Activated CD8-positive, alpha-beta T cell treated with anti-CD3 and anti-CD28 coated beads, Interleukin-2, amount 10 ng/mL, durations not matched to agents 7 days and 5 days (primary cell): ENCODE measurements at places on chromosomes 1 and 21. TPM values are rescaled to one million over a fixed set of nuclear protein-coding genes. Genes with fewer than 3 reads are reported as not detected.

- no peak for DNase-seq
Observed at GRCh38 chr1:164768619-164769018, 209.6 kb downstream of the PBX1 start.

GRCh38 chr1:34778381-34778780 is 2.6 kb upstream of the GJB3 start:
- DNase-seq: no peak

DNA sequence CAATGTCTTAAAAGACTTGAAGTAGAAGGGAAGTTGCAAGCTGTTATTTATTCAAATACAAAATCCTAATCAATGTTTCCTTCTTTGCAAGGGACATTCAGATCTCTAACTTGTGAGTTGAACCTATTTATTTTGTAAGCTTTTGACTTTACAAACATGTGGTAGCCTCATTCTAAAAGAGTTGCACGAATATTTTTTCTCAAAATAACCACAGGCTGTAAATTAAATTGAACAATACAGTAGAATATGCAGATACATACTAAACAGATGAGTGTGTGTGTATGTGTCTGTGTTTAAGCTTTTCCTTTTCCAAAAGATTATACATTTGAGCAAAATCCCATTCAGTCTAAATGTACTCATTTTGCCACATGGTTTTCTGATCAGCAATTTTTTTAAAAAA is 4.8 kb upstream of the DYNLT5 start:
- DNase-seq: no peak

GRCh38 chr1:247332215-247332622 is 552 bp upstream of the ZNF496 start:
- DNase-seq: peak; percentile 69

Gene CXADR
- 0.34 TPM for total RNA-seq

Gene FNDC5
- not detected for total RNA-seq

Gene KCNJ9
- not detected for total RNA-seq

Gene B3GALT5
- total RNA-seq: not detected

GRCh38 chr1:151444783-151445177 is 14.5 kb downstream of the POGZ start:
- DNase-seq: no peak

Gene FCER1G
- 12.0 TPM for total RNA-seq

DNA sequence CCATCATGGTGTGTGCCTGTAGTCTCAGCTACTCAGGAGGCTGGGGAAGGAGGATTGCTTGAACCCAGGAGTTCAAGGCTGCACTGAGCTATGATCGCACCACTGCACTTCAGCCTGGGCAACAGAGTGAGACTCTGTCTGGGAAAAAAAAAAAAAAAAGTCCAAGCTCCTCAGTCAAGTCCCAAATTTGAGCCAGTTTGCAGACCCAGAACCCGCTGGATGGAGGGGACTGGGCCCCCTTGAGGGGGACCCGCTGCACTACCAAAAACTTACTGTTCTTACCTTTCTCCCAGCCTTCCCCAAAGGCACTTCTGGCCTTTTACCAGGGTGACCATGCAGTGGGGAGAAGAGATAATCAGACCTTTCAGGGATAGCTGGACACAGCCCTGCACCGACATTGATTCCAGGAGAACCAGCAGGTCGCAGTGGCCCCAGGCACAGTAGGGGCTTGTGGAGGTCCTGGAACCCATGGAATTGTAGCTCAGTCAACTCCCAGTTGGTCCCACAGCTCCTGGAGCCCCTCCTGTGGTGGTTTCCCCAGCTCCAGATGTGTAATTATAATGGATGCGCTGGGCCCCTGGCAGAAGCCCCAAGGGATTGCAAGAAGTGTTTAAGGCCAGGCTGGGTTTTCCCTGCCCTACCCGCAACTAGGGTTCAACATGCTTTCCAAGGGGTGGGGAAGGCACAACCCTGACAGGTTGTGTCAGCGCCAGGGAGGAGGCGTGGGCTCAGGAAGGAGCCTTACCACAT is 4.1 kb upstream of the WNT9A start:
- DNase-seq: no peak

Gene MRPS15
- total RNA-seq: 115 TPM

- no peak for DNase-seq
Observed at GRCh38 chr1:71193153-71193552, 112.3 kb upstream of the ZRANB2 start.

DNA sequence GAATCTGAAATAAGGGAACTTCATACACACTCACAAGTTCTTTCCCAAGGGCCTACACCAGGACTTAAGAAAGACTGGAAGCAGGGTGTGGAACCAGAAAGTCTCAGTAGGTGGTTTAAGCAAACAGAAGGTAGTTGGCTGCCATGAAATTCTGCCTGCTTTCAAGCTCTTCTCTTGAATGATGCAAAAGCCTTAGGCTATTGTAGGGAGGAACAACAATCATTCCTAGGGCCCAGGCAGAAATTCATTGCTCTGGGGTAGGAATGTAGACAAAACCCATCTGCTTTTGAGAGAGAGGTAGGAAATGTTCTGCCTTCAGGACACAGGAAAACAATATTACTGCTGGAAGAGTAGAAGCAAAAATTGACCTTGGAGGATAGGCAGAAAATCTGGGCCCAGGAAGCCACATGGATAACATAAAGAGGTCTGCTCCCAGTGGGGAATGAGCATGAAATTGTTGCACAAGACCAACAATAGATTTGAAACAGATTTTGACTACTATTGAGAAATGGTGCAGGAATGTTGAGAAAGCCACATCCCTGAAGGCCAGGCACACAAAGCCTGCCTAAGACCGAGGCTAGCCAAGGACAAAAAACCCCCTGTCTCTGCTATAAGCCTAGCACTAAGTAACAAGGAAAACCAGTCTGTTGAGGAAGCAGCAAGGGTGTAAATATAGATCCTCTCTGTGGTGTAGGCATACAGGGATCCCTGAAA is 22.7 kb upstream of the SFT2D2 start:
- no peak for DNase-seq

Gene RXRG
- total RNA-seq: not detected

DNA sequence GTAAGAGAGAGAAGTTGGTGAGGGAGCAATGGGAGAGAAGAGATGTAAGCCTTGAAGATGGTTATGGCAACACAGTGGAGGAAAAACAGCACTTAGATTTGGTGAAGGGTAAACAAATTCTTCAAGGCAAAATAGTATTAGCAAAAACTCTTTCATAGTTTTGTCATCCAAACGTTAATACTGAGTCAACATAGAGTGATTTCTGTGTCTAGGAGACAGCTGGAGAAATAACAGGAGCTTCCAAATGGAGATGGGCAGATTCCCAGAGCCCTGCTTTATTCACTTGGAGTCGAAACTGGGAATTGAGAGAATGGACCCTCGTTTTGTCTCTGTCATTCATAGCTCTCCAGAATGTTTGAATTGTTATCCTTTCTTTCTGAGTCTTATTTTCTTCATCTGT is 68.3 kb downstream of the PLA2G4A start:
- no peak for DNase-seq

GRCh38 chr1:212615201-212615470 is 6.6 kb downstream of the ATF3 start:
- DNase-seq: no peak

DNA sequence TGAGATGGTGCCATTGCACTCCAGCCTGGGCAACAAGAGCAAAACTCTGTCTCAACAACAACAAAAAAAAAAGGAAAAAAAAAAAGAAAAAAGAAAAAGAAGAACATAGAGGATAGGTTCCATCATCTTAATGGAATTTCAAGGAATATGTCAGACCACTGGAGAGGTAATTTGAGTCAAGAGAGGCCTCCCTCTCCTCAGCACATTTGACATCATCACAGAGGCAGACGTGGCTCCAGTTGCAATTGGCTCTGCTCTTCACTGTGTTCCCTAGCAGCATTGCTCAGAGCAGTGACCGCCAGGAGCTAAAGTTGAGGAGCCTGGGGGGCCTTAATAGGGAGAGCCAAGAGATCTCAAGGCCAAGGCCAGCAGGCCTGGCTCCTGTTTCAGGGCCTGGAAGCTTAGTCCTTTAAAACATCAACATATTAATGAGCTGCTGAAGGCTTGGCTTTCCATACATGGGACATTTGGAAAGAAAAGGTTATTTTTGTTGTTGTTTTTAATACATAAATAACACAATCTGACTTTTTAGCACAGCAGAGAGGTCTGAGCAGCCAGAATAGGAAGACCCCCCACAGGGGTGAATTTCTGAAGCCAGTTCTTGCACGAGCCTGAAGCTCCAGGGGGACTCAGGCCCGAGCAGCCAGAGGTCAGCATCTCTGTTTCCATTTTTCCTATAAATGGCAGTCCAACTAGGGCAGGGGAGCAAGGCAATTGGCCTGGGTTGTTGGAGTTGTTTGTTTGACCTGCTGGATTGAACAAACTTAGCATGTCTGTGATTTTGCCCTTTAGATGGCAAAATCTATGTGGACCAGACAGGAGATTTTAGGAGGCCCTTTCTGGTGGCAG is 118.3 kb upstream of the FGGY start:
- DNase-seq: no peak

DNA sequence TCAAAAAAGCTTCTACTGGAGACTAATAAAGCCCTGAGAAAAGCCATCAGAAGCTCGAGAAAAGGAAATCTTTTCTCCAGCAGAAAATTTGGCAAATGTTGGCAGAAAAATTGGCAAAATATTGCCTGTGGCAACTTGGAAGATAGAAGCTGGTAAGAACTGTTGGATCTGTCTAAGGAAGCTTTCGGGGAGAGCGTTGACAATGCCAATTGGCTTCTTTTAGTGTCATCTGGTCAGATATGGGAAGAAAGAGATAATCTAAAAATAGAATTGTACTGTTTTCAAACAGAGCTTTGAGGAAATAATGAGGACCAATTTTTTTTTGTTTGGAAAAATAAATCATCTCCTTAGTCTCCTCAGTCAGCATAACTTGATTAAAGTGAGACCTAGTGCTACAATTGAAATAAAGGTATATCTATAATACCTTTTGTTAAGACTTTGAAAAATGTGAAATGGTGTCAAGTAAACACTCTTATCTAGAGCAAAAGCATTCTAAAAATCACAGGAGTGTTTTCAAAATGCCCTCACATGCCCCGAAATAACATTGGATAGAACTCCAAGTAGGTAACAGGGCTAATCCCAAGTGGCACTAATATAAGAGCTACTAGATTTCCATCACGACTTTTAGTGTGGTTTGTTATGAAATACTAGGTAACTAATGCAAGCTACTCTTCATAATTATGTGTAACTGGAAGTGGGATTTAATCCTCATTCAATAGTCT is 882.2 kb upstream of the B3GALT2 start:
- no peak for DNase-seq

GRCh38 chr1:165861911-165862310 is 34.5 kb downstream of the UCK2 start:
- no peak for DNase-seq

GRCh38 chr21:14542638-14543037 is 3.5 kb downstream of the SAMSN1 start:
- DNase-seq: no peak

GRCh38 chr21:36478207-36478701 is 1.7 kb downstream of the CLDN14 start:
- DNase-seq: no peak

Gene S100A16
- total RNA-seq: not detected

- DNase-seq: no peak
Observed at GRCh38 chr21:28133116-28133515, 859.6 kb downstream of the LTN1 start.

Gene ATP5PO
- total RNA-seq: 229 TPM

DNA sequence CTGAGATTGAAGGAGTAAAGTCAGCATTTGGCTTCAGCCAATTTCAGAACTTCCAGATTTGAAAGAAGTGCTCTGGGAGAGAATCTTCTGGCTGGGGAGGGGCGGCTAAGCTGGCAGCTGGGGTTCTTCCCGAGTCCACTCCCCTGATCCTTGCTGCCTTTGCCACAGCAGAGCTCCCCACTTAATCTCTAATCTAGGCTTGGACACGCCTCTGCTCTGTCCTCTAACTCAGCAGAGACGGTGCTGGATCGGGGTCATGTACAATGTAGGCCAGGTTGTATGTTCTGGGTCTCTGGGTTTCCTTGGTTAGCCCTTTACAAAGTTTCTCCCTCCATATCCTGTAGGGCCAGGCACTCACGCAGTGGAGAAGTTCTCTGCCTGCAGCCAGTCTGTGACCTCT is 10.1 kb upstream of the GSTM3 start:
- no peak for DNase-seq

DNA sequence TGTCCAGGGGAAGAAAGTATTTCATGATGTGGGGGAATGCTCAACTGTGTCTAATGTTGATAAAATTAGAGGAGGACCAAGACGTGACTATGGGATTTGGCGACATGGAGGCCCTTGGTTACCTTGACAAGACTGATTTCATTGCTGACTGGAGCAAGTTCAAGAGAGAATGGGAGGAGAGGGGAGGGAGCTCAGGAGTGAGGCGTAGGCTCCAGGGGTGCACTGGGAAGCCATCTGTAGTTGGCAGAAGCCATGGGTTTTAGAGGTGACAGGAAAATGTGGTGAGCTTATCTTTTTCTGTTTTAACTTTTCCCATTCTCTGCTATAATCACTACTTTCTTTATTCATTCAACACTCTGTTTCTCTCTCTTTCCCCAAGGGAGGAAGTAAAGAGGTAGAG is 15.8 kb downstream of the UBE4B start:
- no peak for DNase-seq

Gene AGMAT
- 10.4 TPM for total RNA-seq

Gene CRNN
- not detected for total RNA-seq

- no peak for DNase-seq
Observed at GRCh38 chr1:197103300-197103699, 36.2 kb upstream of the F13B start.

DNA sequence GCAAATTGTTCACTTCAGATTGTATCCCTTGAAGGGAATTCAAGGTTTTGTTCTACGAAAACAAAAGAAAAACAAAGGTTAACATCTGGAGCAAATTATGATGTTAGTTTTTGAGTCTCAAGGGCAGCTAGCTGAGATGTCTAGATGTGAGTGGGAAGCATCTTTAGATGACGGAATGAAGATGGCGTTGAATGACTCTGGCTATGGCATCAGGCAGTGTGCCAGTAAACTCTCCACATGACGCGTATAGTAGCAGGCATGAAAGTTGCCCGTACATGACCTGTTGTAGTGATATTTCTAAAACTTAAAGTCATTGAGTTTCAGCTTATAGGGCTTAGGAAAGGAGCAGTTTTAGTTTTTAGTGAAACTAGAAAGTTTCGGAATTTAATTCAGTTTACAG is 12.3 kb upstream of the SDC3 start:
- DNase-seq: no peak

GRCh38 chr1:119778886-119779560 is 10.3 kb upstream of the HMGCS2 start:
- no peak for DNase-seq

- no peak for DNase-seq
Observed at GRCh38 chr1:212586206-212587015, 22.1 kb upstream of the ATF3 start.

DNA sequence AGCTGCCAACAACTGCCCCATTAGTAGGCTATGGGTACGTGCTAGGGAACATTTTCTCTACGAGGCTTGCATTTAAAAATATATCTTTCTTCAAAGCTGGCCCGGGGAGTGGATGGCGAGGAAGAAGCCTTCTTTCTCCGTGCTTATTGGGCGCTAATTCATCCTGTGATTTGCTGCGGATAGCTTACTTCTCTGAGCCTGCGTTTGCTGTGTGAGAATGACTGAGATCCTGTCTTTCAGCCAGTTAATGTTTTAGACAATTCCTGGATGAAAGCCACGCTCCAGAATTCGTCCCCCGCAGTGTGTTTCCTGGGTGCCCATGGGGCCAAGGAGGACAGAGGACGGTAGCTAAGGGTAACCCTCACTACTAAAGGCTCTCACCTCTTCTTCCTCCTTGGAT is 57.8 kb upstream of the TARBP1 start:
- DNase-seq: no peak

GRCh38 chr1:16215882-16216753 is 3.7 kb upstream of the ARHGEF19 start:
- peak; percentile 78 for DNase-seq

GRCh38 chr1:224579526-224579925 is 36.6 kb upstream of the CNIH3 start:
- no peak for DNase-seq
